Neural crest cell (in vitro differentiated cells): ENCODE measurements at places on chromosomes 12 and 14. TPM values are rescaled to one million over a fixed set of nuclear protein-coding genes. Genes with fewer than 3 reads are reported as not detected.
A peak's percentile ranks its signal among the peaks of the same experiment; 100 is the strongest.

DNA sequence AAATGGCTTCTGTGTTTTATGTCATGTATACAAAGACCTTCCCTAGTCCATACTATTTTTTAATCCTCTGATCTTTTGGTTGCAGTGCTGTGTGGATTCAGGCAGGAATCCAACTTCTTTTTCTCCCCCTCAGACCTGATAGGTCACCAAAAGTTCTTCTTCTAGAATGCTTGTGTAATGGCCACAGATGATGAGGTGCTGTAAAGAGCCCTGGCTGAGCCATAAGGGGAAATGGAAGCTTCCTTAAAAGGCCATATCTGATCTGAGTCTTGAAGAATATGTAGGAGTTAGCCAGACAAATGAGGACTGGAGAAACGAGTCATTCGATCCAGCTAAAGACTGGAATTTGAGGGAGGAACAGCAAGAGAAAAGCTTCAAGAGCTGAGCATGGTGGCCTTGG, 353.9 kb downstream of the PCNX1 start:
- no peak overlapping the region for H3K27ac ChIP-seq
- no peak overlapping the region for H3K4me3 ChIP-seq
- no peaks in the 10 kb centered on the region for H3K27me3 ChIP-seq

Gene OR4E2
- total RNA-seq = not detected in 2 replicates

Gene RNF41
- 48.3 and 48.6 TPM in 2 replicates for total RNA-seq

DNA sequence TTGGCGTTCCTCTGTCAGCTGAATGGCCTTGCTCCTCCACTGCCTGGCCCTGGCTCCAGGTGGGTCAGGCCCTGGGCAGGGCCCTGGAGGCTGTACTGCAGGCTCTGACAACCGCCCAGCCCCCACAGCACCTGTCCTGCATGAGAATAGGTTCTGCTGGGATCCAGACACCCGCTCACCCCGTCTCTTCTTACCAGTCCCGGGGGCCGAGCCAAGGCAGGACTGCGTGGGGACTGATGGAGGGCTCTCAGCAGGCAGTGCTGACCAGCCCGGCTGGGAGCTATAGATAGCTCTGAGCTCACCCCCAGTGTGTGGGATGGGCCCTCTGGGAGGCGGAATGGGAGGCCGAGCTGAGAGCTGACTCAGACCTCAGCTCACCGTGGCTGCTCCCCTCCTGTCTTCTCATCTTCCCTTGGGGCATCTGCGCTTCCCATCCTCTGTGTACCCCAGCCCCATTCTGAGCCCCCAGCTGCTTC, 39.6 kb downstream of the TEAD4 start:
- H3K27ac ChIP-seq = peak overlapping the region; percentile 35
- no peaks in the 10 kb centered on the region for H3K4me1 ChIP-seq
- H3K36me3 ChIP-seq = peaks cover 3% of the 10 kb centered on the region
- no peaks in the 10 kb centered on the region for H3K27me3 ChIP-seq
- H3K4me3 ChIP-seq = no peak overlapping the region
- DNase-seq = no peak

GRCh38 chr14:72616811-72617210, 277.1 kb downstream of the DPF3 start:
- DNase-seq = no peak
- H3K4me1 ChIP-seq = peaks cover 23% of the 10 kb centered on the region
- H3K36me3 ChIP-seq = no peaks in the 10 kb centered on the region
- no peaks in the 10 kb centered on the region for H3K27me3 ChIP-seq
- H3K27ac ChIP-seq = no peak overlapping the region

Gene OAS1
- not detected in 2 replicates for total RNA-seq

DNA sequence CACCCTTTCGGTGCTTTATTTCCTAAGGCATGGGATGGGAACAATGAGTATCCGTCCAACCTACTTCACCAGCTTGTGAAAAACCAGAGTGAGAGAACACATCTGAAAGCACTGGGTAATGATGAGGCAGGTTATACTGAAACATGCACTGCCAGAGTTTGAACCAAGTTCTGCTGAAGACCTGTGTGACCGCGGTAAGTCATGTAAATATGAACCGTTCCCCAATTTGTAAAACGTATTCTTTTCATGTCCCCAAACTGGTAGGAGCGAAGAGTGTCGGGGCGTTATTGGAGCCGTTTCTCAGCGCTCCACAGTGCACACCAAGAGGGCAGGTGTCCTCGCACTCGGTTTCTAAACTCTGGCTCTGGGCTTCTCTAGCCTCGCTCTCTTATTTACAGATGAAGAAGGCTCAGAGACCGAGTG, 788 bp upstream of the NGDN start:
- no peak overlapping the region for H3K4me3 ChIP-seq
- peaks cover 3% of the 10 kb centered on the region for H3K36me3 ChIP-seq
- DNase-seq = no peak
- peak overlapping the region; percentile 31 for H3K27ac ChIP-seq
- peaks cover 2% of the 10 kb centered on the region for H3K27me3 ChIP-seq

Gene SRP54
- total RNA-seq = 43.1 and 46.8 TPM in 2 replicates

GRCh38 chr14:67424539-67424938, 12.6 kb upstream of the PLEK2 start:
- no peaks in the 10 kb centered on the region for H3K36me3 ChIP-seq
- no peak for DNase-seq
- no peak overlapping the region for H3K4me3 ChIP-seq
- H3K27me3 ChIP-seq = no peaks in the 10 kb centered on the region

Gene OTOGL
- total RNA-seq = 0.12 and 0.18 TPM in 2 replicates

Gene PTPRQ
- total RNA-seq = not detected in 2 replicates

GRCh38 chr14:53247596-53248370, 94.7 kb upstream of the DDHD1 start:
- H3K36me3 ChIP-seq = peaks cover 16% of the 10 kb centered on the region
- no peak overlapping the region for H3K27ac ChIP-seq
- H3K27me3 ChIP-seq = no peaks in the 10 kb centered on the region
- DNase-seq = no peak
- H3K4me3 ChIP-seq = no peak overlapping the region

Gene CAPRIN2
- 28.9 and 30.2 TPM in 2 replicates for total RNA-seq

Gene METTL17
- total RNA-seq = 86.5 and 88.8 TPM in 2 replicates

Gene METTL1
- 37.8 and 40.5 TPM in 2 replicates for total RNA-seq

Gene ACOT6
- total RNA-seq = not detected in 2 replicates

GRCh38 chr12:29437575-29437974, 56.6 kb upstream of the ERGIC2 start:
- no peaks in the 10 kb centered on the region for H3K4me1 ChIP-seq
- H3K36me3 ChIP-seq = peaks cover 6% of the 10 kb centered on the region
- H3K27ac ChIP-seq = no peak overlapping the region
- no peaks in the 10 kb centered on the region for H3K27me3 ChIP-seq
- DNase-seq = no peak

- no peak for DNase-seq
- H3K4me3 ChIP-seq = no peak overlapping the region
- H3K27ac ChIP-seq = no peak overlapping the region
- H3K36me3 ChIP-seq = no peaks in the 10 kb centered on the region
- H3K27me3 ChIP-seq = no peaks in the 10 kb centered on the region
- peaks cover 20% of the 10 kb centered on the region for H3K4me1 ChIP-seq
Observed at GRCh38 chr14:32414808-32415255, 85.7 kb downstream of the AKAP6 start.

Gene TAS2R42
- total RNA-seq = not detected in 2 replicates

- H3K27me3 ChIP-seq = no peaks in the 10 kb centered on the region
- H3K4me3 ChIP-seq = no peak overlapping the region
- peaks cover 4% of the 10 kb centered on the region for H3K36me3 ChIP-seq
- no peak for DNase-seq
Observed at GRCh38 chr12:106229036-106229591, 18.7 kb downstream of the CKAP4 start.

- H3K27me3 ChIP-seq = no peaks in the 10 kb centered on the region
- H3K4me1 ChIP-seq = peaks cover 13% of the 10 kb centered on the region
- H3K4me3 ChIP-seq = no peak overlapping the region
- DNase-seq = no peak
Observed at GRCh38 chr14:35861204-35861868, 35.2 kb downstream of the BRMS1L start.

Gene NUAK1
- 35.3 and 35.6 TPM in 2 replicates for total RNA-seq

Gene CLEC1B
- not detected in 2 replicates for total RNA-seq

DNA sequence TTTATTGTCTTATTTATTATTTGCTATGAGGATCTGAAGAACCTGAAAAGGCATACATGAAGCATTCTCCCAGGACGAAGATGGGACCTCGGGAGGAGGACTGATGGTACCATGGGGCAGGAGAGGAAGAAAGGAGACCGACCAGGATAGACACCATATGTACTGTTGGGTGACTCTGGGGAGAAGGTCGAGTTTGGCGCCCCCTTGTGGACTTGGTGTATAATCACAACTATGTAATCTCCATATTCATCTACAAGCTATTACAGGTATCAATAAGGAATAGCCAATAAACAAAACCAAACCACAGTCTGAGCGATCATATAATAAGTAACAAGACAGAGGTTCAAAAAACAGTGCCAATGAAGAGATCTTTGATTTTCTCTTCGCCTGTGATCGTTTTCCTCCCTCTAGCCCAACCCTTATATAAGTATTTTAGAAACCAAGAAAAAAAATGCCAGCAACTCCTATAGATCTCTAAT, 139.1 kb downstream of the SPTSSA start:
- no peaks in the 10 kb centered on the region for H3K36me3 ChIP-seq
- H3K4me3 ChIP-seq = no peak overlapping the region
- peak; percentile 77 for DNase-seq
- H3K4me1 ChIP-seq = peaks cover 5% of the 10 kb centered on the region
- H3K27me3 ChIP-seq = peaks cover 7% of the 10 kb centered on the region

GRCh38 chr12:23726646-23727045, 222.8 kb downstream of the SOX5 start:
- H3K27me3 ChIP-seq = no peaks in the 10 kb centered on the region
- H3K4me1 ChIP-seq = peaks cover 9% of the 10 kb centered on the region
- no peak overlapping the region for H3K4me3 ChIP-seq

- H3K4me3 ChIP-seq = peak overlapping the region; percentile 87
- no peaks in the 10 kb centered on the region for H3K36me3 ChIP-seq
- no peak overlapping the region for H3K27ac ChIP-seq
- DNase-seq = peak; percentile 37
Observed at GRCh38 chr12:13980538-13981295, 685 bp downstream of the GRIN2B start.

Gene SPTLC2
- 27.3 and 30.2 TPM in 2 replicates for total RNA-seq

DNA sequence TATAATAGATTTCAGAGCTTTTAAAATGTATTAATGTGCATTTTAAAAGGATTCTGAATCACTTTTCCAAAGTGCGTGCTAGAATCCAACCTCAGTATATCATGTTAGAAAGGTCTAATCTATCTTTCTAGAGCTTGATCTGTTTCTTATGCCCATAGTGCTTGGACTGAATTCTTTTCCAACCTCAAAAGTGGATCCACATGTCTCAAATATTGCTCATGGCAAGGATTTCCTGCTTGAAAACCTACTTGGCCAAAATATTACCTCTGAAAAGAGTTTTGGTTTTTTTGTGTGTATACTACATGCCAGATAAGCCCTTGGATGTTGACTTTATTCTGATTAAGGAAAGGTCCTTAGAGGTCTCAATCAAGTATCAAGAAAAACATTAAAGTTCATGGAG, 16.9 kb upstream of the SLC6A15 start:
- H3K36me3 ChIP-seq = no peaks in the 10 kb centered on the region
- DNase-seq = no peak
- no peak overlapping the region for H3K27ac ChIP-seq
- no peaks in the 10 kb centered on the region for H3K4me1 ChIP-seq
- peaks cover 44% of the 10 kb centered on the region for H3K27me3 ChIP-seq

GRCh38 chr14:68395604-68396003, 397.3 kb downstream of the ZFP36L1 start:
- H3K27ac ChIP-seq = peak overlapping the region; percentile 91
- DNase-seq = no peak
- no peaks in the 10 kb centered on the region for H3K27me3 ChIP-seq
- H3K36me3 ChIP-seq = no peaks in the 10 kb centered on the region
- H3K4me1 ChIP-seq = peaks cover 90% of the 10 kb centered on the region

Gene IFNG-AS1
- not detected in 2 replicates for total RNA-seq

- no peaks in the 10 kb centered on the region for H3K27me3 ChIP-seq
- no peak overlapping the region for H3K4me3 ChIP-seq
- DNase-seq = no peak
Observed at GRCh38 chr12:51527966-51528365, 63.1 kb upstream of the SCN8A start.

GRCh38 chr12:52789637-52790426, 6.1 kb downstream of the KRT3 start:
- no peak for DNase-seq
- H3K4me3 ChIP-seq = no peak overlapping the region
- H3K36me3 ChIP-seq = no peaks in the 10 kb centered on the region
- no peak overlapping the region for H3K27ac ChIP-seq
- peaks cover 10% of the 10 kb centered on the region for H3K27me3 ChIP-seq

- DNase-seq = no peak
- H3K4me1 ChIP-seq = peaks cover 10% of the 10 kb centered on the region
- H3K27me3 ChIP-seq = no peaks in the 10 kb centered on the region
Observed at GRCh38 chr14:64422756-64423155, 34.6 kb downstream of the MTHFD1 start.

Gene GPR65
- not detected in 2 replicates for total RNA-seq

DNA sequence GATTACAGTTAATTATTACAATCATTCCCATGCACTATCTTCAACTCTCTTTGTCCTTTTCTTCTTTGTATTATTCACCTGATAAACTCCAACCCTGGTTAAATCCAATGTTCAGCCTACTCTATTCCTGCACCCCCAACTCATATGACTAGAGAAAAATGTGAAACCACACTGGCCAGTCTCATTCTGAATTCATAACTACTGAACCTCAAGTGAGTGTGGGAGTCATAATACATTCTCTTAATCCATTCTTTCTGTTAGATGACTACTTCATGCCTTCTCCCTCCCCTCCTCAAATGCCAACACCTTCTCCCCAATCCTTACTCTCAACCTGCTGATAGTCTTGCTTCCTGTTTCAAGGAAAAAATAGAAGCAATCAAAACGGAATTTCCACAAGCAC, 22.3 kb upstream of the ITPR2 start:
- H3K36me3 ChIP-seq = no peaks in the 10 kb centered on the region
- DNase-seq = no peak
- H3K4me1 ChIP-seq = no peaks in the 10 kb centered on the region
- H3K27ac ChIP-seq = no peak overlapping the region

Gene ORAI1
- 13.7 and 15.1 TPM in 2 replicates for total RNA-seq

- H3K36me3 ChIP-seq = no peaks in the 10 kb centered on the region
- peaks cover 7% of the 10 kb centered on the region for H3K4me1 ChIP-seq
- no peaks in the 10 kb centered on the region for H3K27me3 ChIP-seq
- DNase-seq = no peak
Observed at GRCh38 chr12:74890237-74890599, 319.4 kb downstream of the KCNC2 start.

DNA sequence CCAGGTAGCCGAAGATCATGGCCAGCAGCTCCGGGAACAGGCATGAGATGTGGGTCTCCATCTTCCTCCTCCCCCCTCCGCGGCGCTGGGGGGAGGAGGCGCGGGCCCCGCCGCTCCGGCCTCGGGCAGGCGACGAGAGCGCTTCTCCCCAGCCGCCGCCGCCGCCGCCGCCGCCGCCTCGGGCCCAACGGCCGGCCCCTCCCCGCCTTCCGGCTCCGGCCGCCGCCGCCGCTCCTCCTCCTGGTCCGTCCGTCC, 448 bp downstream of the FBXL14 start:
- H3K27ac ChIP-seq = no peak overlapping the region
- H3K27me3 ChIP-seq = peaks cover 6% of the 10 kb centered on the region
- no peak overlapping the region for H3K4me3 ChIP-seq

- H3K4me1 ChIP-seq = peaks cover 29% of the 10 kb centered on the region
- H3K4me3 ChIP-seq = no peak overlapping the region
- peaks cover 12% of the 10 kb centered on the region for H3K36me3 ChIP-seq
- H3K27me3 ChIP-seq = no peaks in the 10 kb centered on the region
Observed at GRCh38 chr12:63995512-63995911, 151.0 kb downstream of the SRGAP1 start.

Gene KRT71
- total RNA-seq = not detected in 2 replicates

Gene KCNMB4
- 6.1 and 6.9 TPM in 2 replicates for total RNA-seq
